ENCODE measurements at places on chromosomes 12 and 14. TPM values are rescaled to one million over a fixed set of nuclear protein-coding genes. Genes with fewer than 3 reads are reported as not detected.

LRP1 gene
- 89.4 TPM for total RNA-seq

NRXN3 gene
- total RNA-seq: 2.0 TPM

PTPRR gene
- 0.51 TPM for total RNA-seq

GTF2A1 gene
- 17.1 TPM for total RNA-seq

TC2N gene
- total RNA-seq: 3.9 TPM

ALDH1L2 gene
- total RNA-seq: 2.5 TPM

PTPRO gene
- 2.9 TPM for total RNA-seq

TAS2R8 gene
- total RNA-seq: not detected

EFS gene
- total RNA-seq: 4.1 TPM

GPR68 gene
- 1.4 TPM for total RNA-seq

CCDC196 gene
- not detected for total RNA-seq

MMP17 gene
- total RNA-seq: 3.2 TPM

CD163L1 gene
- total RNA-seq: 0.24 TPM

MYF5 gene
- not detected for total RNA-seq

SDSL gene
- 2.8 TPM for total RNA-seq

TMEM106C gene
- total RNA-seq: 107 TPM

LUM gene
- total RNA-seq: 130 TPM

ENDOU gene
- 0.55 TPM for total RNA-seq

SYNE3 gene
- total RNA-seq: 13.2 TPM

CLEC12A gene
- 0.47 TPM for total RNA-seq

TMEM52B gene
- not detected for total RNA-seq

RNASE7 gene
- total RNA-seq: not detected

HPD gene
- 0.39 TPM for total RNA-seq

ESPL1 gene
- total RNA-seq: 0.59 TPM

TCL1B gene
- total RNA-seq: not detected

TDRD9 gene
- 8.6 TPM for total RNA-seq

ACSM4 gene
- total RNA-seq: not detected

DAO gene
- not detected for total RNA-seq

ANKS1B gene
- total RNA-seq: 2.4 TPM

TAS2R7 gene
- total RNA-seq: not detected

NTN4 gene
- total RNA-seq: 85.3 TPM

TPPP2 gene
- not detected for total RNA-seq

STAC3 gene
- 0.48 TPM for total RNA-seq

SP1 gene
- total RNA-seq: 21.2 TPM

TMEM63C gene
- total RNA-seq: not detected

ARHGAP5 gene
- 160 TPM for total RNA-seq

POTEG gene
- total RNA-seq: not detected

SYNDIG1L gene
- 0.22 TPM for total RNA-seq

PPP4R4 gene
- total RNA-seq: 0.75 TPM

KRT3 gene
- not detected for total RNA-seq

KRT6A gene
- 7.4 TPM for total RNA-seq

KRT6C gene
- total RNA-seq: not detected

LYZ gene
- 35.4 TPM for total RNA-seq

TNS2 gene
- total RNA-seq: 153 TPM

CD9 gene
- total RNA-seq: 230 TPM

FAM90A1 gene
- not detected for total RNA-seq

TEX52 gene
- total RNA-seq: not detected

All from right atrium auricular region (tissue), 2 donors.